ENCODE measurements at places on chromosomes 2 and 18.

- DNase-seq = no peak
Measured at GRCh38 chr18:75364512-75365253, 62.8 kb downstream of the SMIM21 start.

DNA sequence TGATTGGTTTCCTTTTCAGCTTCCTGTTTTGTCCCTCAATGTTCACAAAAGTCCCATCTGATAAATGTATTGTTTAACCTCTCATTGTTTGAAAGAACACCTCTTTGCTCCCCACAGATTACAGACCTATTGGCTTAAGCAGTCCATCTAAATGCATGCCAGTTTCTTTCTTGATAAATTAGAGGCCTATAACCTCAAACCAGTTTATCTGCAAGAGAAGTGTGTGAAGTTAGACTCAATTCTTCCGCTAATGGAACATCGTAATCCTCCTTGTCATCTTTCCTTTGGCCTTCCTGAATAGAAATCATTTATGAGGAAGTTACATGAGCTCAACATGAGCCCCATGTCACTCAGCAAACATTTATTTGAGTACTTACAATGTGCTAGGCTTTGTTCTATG is 74.0 kb downstream of the FRZB start:
- no peak for DNase-seq

DNA sequence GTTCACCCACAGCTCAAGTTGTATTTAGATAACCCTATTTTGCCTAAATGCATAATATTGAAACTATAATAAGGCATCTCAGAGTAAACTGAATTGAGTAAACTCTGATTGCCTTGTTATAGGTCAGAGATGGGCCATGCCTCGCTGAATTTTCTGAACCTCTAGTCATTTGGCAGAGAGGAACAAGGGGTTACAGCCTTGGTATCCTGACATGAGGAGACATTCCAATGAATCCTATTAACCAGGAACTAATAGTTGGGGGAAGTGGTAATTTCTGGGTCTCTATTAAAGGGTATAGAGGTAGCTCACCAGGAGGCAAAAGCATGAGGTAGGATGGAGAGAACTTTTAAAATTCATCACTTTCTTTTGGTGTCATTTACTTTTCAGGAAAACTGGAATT is 227.4 kb upstream of the CHST9 start:
- DNase-seq = no peak

DNA sequence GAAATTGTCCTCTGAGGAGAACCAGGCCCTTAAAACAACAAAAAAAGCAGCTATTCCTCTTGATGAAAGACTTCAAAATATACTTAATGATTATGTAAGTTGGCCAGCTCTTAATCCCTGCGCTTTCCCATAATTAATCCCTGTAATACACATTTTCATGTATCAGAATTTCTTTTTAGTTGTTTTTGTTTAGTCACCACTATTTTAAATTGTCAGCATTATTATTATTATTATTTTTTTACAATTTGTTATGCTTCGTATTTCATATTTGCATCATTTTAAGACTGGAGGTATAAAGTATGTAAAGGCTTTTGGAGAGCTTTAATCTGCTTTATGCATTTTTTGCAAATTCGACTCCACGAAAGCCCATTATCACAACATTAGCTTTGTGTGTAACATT is 152.9 kb downstream of the ACOXL start:
- no peak for DNase-seq

Measured in GM19239 (cell line).